ENCODE measurements at places on chromosomes 1 and 21. TPM values are rescaled to one million over a fixed set of nuclear protein-coding genes. Genes with fewer than 3 reads are reported as not detected.

The ACKR1 gene
- 24.0 TPM for total RNA-seq

The FCRL5 gene
- total RNA-seq: 0.46 TPM

The RPS27 gene
- total RNA-seq: 1,325 TPM

The ERVH48-1 gene
- total RNA-seq: not detected

The LENEP gene
- total RNA-seq: not detected

- no peak for DNase-seq
- H3K27ac ChIP-seq: peak overlapping the region; percentile 98
- no peaks in the 10 kb centered on the region for H3K27me3 ChIP-seq
- peak overlapping the region; percentile 85 for H3K4me3 ChIP-seq
These were observed 24.1 kb upstream of the A3GALT2 start for GRCh38 chr1:33344896-33345560.

GRCh38 chr1:65207317-65207716 is 59.3 kb downstream of the AK4 start:
- no peaks in the 10 kb centered on the region for H3K4me1 ChIP-seq
- H3K36me3 ChIP-seq: no peaks in the 10 kb centered on the region
- no peak for DNase-seq
- no peak overlapping the region for H3K27ac ChIP-seq

GRCh38 chr1:76065270-76065669 is 9.3 kb upstream of the ST6GALNAC3 start:
- H3K27me3 ChIP-seq: no peaks in the 10 kb centered on the region
- H3K36me3 ChIP-seq: no peaks in the 10 kb centered on the region
- DNase-seq: no peak
- H3K27ac ChIP-seq: no peak overlapping the region
- H3K4me3 ChIP-seq: no peak overlapping the region

- H3K27ac ChIP-seq: no peak overlapping the region
- peaks cover 7% of the 10 kb centered on the region for H3K4me1 ChIP-seq
- no peak for DNase-seq
- H3K4me3 ChIP-seq: no peak overlapping the region
- no peaks in the 10 kb centered on the region for H3K27me3 ChIP-seq
These were observed 49.1 kb downstream of the DDX20 start for GRCh38 chr1:111804776-111805175.

DNA sequence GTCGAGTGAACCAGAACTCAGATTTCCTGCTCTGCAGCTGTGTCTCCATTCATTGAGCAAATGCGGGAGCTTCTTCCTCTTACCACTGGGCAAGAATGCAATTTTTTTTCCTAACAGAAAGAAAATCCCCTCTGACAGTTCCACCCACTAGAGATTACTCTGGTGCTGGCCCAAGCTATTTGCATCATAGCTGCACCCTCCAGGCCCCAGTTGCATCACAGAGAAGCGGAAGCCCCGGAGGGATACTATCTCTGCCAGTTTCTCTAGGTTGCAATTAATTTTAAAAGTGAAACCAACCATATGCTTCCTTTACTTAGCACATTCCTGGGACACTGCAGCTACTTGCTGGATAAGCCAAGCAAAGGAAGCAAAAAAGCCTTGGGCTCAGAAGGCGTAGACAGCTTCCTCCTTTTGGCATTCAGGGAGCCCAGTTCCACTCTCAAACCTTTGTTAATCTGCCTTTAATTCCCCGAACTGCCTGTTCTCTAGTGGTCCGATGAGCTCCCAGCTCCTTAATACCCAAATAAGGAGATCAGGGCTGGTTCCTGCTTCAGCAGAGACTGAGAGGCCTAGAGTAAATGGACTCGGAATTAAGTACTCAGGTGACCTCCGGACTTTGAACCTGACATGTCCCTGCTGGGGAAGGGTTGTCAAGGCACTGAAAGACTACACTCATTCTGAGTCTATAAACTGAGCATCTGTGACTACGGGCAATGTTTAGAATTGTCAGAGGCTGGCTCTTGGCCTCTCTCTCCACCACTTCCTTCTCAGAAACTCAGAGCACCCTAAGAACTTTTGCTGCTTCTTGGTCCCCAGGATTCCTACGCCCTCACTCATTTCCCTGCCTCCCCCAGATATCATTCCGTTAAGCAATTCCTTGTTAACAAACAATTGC is 72.5 kb upstream of the TNFSF18 start:
- no peaks in the 10 kb centered on the region for H3K36me3 ChIP-seq
- H3K27ac ChIP-seq: peak overlapping the region; percentile 62
- DNase-seq: peak; percentile 77

DNA sequence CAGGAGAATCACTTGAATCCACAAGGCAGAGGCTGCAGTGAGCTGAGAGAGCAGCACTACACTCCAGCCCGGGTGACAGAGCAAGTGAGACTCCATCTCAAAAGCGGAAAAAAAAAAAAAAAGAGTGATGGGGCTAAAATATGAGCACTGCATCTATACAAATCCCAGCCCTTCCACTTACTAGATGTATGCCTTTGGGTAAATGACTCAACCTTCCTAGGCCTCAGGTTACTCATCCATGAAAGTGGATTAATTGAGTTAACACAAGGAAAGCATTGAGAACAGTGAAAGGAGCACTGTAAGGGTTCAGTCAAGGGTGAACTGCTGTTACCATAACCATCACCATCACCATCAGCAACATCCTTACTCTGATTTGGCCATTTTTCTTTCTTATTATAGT is 226.4 kb upstream of the C8B start:
- H3K27ac ChIP-seq: no peak overlapping the region
- no peak for DNase-seq
- H3K36me3 ChIP-seq: no peaks in the 10 kb centered on the region
- no peak overlapping the region for H3K4me3 ChIP-seq

DNA sequence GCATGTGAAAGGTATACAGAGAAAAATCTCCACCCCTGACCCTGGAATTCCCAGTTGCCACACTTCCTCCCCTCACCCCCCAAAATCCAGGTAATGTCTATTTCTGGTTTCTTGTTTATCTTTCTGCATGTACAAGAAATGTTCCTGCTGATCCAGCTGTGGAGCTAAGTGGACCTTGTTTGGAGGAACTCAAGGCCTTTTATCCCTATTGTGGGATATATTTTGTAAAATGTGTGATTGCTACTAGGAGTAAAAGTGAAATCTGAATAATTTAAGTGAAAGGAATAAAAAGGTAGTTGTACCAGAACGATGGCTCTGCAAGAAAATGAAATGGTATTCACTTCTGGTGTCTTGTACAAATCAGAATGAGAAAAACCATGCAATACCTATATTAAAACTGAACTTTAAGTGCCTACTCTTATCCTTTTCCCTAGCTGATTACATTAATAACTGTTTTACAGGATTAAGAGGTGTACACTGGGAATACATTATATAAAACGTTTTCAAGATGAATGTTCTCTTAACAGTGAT is 3.0 kb downstream of the SPEN start:
- peaks cover 59% of the 10 kb centered on the region for H3K4me1 ChIP-seq
- no peaks in the 10 kb centered on the region for H3K27me3 ChIP-seq
- no peak for DNase-seq
- H3K36me3 ChIP-seq: no peaks in the 10 kb centered on the region

DNA sequence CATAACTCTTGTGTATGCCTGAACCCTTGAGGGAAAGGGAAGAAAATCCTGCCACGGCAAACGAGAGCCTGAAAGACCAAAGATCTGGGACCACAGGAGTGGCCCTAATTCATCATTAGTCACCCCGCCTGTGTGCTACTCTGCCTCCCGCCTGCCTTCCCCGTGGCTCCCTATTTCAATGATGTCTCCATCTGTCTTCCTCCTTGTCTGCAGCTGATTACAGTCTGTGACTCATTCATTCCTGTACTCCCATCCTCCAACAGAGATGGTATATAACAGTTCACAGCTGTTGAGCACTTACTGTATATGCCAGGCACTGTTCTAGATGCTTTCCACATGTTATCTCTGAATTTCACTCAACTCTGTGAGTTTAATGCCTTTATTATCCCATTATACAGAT is 96.6 kb downstream of the SEC16B start:
- no peaks in the 10 kb centered on the region for H3K27me3 ChIP-seq
- no peak overlapping the region for H3K27ac ChIP-seq
- no peaks in the 10 kb centered on the region for H3K36me3 ChIP-seq
- no peak for DNase-seq
- H3K4me3 ChIP-seq: no peak overlapping the region

GRCh38 chr1:183583466-183583865 is 6.8 kb downstream of the NCF2 start:
- H3K36me3 ChIP-seq: no peaks in the 10 kb centered on the region
- H3K27me3 ChIP-seq: no peaks in the 10 kb centered on the region
- no peak overlapping the region for H3K27ac ChIP-seq
- no peak for DNase-seq

- H3K36me3 ChIP-seq: no peaks in the 10 kb centered on the region
- no peak for DNase-seq
- no peaks in the 10 kb centered on the region for H3K27me3 ChIP-seq
- H3K4me3 ChIP-seq: no peak overlapping the region
- H3K4me1 ChIP-seq: no peaks in the 10 kb centered on the region
These were observed 15.7 kb upstream of the IGSF21 start for GRCh38 chr1:18091660-18092446.

GRCh38 chr1:115977499-115978258 is 1.4 kb downstream of the SLC22A15 start:
- no peak for DNase-seq
- no peak overlapping the region for H3K4me3 ChIP-seq
- no peaks in the 10 kb centered on the region for H3K4me1 ChIP-seq
- H3K36me3 ChIP-seq: no peaks in the 10 kb centered on the region

DNA sequence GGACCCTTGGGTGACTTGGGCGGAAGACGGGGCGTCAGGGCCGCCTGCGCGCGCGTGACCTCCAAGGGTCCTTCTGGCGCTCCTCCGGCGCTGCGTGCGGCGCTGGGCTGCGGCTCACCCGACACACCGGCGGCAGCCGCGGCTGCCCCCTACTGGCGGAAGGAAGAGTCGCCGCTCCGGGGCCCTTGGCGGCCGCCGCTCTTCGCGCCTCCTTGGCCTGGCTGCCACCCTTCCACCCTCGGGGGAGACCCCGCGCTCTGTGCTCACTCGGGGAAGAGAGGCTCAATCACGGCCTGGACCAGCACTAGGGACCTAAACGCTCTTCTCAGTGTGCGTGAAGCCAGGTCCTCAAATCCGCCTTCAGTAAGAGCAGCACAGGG is 89.7 kb downstream of the DMRTA2 start:
- peaks cover 7% of the 10 kb centered on the region for H3K4me1 ChIP-seq
- H3K27ac ChIP-seq: no peak overlapping the region
- no peaks in the 10 kb centered on the region for H3K36me3 ChIP-seq

- H3K27me3 ChIP-seq: no peaks in the 10 kb centered on the region
- H3K36me3 ChIP-seq: no peaks in the 10 kb centered on the region
- H3K4me1 ChIP-seq: peaks cover 39% of the 10 kb centered on the region
- peak; percentile 64 for DNase-seq
- H3K4me3 ChIP-seq: peak overlapping the region; percentile 72
These were observed 1.4 kb upstream of the G0S2 start for GRCh38 chr1:209673631-209674417.

- H3K4me1 ChIP-seq: no peaks in the 10 kb centered on the region
- H3K27ac ChIP-seq: no peak overlapping the region
- no peak for DNase-seq
- no peaks in the 10 kb centered on the region for H3K36me3 ChIP-seq
These were observed 57.9 kb upstream of the HMGB4 start for GRCh38 chr1:33805988-33806387.

GRCh38 chr1:212401838-212402582 is 12.7 kb downstream of the PACC1 start:
- H3K36me3 ChIP-seq: no peaks in the 10 kb centered on the region
- no peak overlapping the region for H3K27ac ChIP-seq
- no peak for DNase-seq
- no peaks in the 10 kb centered on the region for H3K27me3 ChIP-seq
- H3K4me3 ChIP-seq: no peak overlapping the region

- H3K27ac ChIP-seq: no peak overlapping the region
- no peak for DNase-seq
- no peaks in the 10 kb centered on the region for H3K4me1 ChIP-seq
- no peaks in the 10 kb centered on the region for H3K36me3 ChIP-seq
- H3K4me3 ChIP-seq: no peak overlapping the region
- no peaks in the 10 kb centered on the region for H3K27me3 ChIP-seq
These were observed 40.4 kb upstream of the NTNG1 start for GRCh38 chr1:107100331-107100984.

DNA sequence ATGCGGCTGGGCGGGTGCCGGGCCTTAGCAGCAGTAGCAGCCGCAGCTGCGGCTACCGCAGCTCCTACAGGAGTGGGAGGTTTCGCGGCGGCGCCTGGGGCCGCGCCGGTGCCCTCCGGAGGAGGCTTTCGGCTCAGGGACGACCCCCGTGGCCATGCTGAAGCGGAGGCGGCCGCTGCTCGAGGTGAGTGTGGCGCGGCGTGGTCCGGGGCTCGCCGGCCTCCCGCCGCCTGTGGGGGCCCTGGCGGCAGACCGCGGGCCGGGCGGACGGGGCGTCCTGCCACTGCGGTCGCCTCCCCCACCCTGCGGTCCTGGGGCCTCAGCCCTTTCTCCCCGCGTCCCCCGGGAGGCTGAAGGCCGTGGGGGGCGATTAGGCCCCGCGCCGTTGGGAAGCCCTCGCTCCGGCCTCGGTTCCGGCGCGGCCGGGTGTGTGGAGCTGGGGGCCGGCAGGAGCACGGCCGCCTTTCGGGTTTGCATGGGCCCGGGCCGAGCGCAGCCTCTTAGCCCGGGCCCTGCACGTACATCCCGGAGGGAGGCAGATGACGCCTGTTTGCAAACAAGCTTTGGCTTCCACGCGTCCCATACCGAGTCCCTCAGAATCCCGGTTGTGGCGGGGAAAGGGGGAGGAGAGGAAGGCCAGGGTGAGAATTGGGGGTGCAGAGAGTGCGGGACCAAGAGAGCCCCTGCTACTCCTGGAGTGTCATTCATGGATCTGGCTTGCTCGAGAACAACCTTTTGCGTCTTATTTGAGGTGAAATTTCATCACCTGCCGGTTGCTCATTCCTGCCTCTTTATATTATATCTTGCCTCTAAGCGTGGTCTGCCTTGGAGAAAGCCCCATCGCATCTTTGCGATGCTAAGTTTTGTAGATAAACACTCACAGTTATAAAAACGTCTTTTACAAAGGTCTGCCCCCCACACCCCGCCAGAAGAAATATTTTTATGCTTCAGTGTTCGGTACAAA is 613 bp downstream of the ZFYVE9 start:
- peak overlapping the region; percentile 98 for H3K27ac ChIP-seq
- peaks cover 53% of the 10 kb centered on the region for H3K4me1 ChIP-seq
- no peaks in the 10 kb centered on the region for H3K36me3 ChIP-seq
- H3K4me3 ChIP-seq: peak overlapping the region; percentile 95
- DNase-seq: peak; percentile 68
- no peaks in the 10 kb centered on the region for H3K27me3 ChIP-seq
